Nucleus accumbens (tissue), 56 donors: ENCODE measurements at places on chromosomes 13 and 19.

DNA sequence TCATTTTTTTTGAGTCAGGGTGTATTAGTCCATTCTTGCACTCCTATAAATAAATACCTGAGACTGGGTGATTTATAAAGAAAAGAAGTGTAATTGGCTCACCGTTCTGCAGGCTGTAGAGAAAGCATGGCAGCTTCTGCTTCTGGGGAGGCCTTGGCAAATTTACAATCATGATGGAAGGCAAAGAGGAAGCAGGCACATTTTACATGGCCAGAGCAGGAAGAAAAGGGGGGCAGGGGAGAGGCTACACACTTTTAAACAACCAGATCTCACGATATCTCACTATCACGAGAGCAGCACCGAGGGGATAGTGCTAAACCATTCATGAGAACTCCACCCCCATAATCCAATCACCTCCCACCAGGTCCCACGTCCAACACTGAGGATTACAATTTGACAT is 44.5 kb upstream of the MIR17HG start:
- no peak for DNase-seq

DNA sequence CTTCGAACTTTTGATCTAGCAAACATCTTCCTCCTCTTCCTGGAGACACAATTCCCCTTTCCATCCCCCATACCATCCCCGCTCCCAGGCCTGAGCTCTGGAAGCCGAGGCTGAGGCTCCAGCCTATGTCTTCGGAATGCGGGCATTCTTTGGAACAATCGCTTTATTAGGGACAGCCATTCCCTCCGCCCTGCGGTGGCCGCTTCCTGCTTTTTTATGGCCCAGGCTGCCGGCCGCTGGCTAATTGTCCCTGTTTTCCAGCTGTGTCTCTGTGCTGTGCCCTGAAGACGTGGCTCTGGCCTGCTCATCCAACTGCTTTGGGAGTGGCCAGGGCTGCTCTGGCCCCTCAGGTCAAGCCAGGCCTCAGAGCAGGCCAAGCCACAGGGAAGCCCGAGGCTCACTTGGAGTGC is 2.1 kb upstream of the CDX2 start:
- no peak for DNase-seq

DNA sequence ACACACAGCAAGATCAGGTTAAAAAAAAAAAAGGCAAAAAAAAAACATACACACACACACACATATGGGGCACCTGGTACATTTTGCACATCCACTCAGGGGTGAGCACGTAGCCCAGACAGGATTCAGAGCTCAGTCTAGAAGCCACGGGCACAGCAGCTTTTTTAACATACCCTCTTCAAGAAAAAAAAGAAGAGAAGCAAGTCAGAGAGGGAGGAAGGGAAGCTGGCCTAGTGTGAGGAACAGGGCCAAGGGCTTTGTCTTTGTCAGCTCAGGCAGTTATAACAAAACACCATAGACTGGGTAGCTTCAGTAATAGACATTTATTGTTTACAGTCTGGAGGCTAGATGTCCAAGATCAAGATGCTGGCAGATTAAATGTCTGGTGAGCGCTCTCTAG is 2.3 kb upstream of the TPM4 start:
- no peak for DNase-seq

DNA sequence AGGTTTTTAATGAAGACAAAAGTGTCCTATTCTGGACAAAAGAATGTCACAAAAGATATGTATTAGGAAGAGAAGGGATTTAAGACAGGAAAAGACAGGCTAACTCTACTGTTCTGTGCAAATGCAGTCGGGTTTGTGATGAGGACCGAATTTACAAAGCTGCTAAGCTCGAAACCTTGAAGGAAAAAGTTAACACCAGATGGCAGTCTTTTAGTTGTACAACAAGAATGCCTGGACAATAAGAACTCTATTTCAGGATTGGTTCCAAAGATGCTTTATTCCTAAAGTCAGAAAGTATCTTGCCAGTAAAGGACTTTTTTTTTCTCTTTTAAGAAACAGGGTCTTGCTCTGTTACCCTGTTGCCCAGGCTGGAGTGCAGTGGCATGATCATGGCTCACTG is 51.1 kb downstream of the HS6ST3 start:
- DNase-seq: no peak

DNA sequence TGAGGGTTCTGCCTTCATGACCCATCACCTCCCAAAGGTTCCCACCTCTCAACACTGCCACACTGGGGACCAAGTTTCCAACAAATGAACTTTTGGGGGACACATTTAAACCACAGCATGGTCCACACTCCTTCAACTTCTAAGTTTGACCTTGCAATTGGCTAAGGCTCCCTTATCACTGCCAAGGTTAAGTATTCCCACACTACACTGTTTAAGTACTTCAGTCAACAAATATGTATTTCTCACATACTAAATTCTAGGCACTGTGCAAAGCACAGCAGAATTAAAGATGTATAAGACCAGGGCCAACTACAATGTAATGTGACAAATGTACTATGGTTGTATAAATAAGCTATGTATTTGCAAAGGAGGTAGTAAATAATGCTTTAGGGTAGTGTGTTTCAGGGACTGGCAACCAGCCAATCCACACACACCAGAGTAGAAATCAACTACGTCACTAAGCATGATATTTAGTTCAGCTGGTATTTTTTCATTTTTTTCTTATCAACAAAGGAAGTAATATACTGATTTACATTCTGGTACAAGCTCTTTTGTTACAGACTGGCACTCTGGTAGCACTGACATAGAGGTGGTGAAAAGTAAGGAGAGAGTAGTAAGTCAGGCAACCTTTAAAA is 12.2 kb downstream of the NUFIP1 start:
- no peak for DNase-seq

GRCh38 chr19:38733493-38734175 is 10.6 kb downstream of the CAPN12 start:
- no peak for DNase-seq

DNA sequence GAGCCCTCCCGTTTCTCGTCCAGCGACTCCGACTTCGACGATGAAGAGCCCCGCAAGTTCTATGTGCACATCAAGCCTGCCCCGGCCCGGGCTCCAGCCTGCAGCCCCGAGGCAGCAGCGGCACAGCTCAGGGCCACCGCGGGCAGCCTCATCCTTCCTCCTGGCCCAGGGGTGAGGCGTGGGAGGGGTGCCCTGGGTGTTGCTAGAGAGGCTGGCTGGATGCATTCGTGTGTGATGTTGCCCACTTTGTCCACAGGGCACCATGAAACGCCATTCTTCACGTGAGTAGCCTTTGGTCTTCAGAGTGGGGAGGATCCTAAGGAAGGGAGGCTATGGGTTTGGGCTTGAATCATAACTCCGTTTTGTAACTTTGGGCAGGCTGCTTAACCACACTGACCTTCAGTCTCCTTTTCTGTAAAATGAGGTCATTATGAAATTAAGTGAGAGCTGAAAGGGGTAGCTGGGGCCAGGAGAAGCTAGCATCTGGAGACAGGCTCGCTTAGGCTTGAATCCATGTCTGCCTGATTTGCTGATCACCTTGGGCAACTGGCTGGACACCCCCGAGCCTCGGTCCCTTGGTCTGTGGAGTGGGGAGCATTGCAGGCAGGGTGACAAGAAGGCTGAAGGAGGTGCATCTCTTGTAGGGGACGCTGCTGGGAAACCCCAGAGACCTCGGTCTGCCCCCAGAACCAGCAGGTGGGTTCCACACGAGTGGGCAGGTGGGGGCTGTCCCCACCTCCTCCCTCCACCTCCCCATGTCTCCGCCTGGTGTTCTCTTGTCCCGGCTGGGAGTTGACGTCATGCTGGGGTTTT is 18.7 kb upstream of the B3GNT3 start:
- DNase-seq: no peak

GRCh38 chr19:10876459-10877240 is 5.3 kb downstream of the CARM1 start:
- DNase-seq: peak; percentile 26

DNA sequence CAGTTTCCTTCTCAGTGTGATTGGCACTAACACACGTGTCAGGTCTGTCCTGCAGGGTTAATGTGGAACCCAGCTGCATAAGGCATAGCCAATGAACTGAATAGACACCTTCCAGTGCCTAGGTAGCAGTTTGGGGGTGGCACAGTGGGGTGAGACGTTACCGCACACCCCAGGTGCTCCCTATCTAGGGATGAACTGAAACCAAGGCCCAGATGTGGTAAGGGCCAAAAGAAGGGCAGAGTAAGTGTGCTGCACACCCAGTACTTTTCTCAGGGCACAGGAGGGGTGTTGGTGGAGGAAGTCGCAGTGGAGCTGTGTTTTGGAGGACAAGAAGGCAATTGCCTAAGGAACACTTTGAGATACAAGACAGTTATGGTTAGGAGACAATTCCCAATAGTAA is 317.9 kb upstream of the TSHZ3 start:
- no peak for DNase-seq

GRCh38 chr19:16078759-16079707 is 2.7 kb downstream of the TPM4 start:
- DNase-seq: no peak

GRCh38 chr13:66558506-66558905 is 671.6 kb downstream of the PCDH9 start:
- no peak for DNase-seq

GRCh38 chr13:113001241-113002140 is 32.5 kb downstream of the MCF2L start:
- DNase-seq: peak; percentile 68

DNA sequence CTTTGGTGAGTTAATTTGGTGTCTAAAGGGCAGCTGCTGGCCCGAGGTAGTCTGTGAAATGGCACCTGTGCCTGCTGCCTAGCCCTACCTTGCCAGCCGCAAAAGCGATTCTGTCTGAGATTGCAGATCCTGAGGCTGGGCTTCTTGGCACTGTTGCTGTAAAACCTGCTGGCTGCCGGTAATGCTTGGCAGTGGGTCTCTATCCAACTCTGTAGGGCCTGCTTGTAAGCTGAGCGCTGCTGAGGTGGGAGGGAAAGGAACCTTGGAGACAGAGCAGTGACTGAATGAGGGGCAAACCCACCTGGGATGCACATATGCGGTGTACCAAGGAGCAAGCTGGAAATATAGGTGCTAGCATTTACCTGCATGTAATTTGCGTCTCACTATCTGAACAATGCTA is 11.7 kb downstream of the LCP1 start:
- no peak for DNase-seq

GRCh38 chr19:737591-738093 is 13.3 kb upstream of the MISP start:
- DNase-seq: no peak

DNA sequence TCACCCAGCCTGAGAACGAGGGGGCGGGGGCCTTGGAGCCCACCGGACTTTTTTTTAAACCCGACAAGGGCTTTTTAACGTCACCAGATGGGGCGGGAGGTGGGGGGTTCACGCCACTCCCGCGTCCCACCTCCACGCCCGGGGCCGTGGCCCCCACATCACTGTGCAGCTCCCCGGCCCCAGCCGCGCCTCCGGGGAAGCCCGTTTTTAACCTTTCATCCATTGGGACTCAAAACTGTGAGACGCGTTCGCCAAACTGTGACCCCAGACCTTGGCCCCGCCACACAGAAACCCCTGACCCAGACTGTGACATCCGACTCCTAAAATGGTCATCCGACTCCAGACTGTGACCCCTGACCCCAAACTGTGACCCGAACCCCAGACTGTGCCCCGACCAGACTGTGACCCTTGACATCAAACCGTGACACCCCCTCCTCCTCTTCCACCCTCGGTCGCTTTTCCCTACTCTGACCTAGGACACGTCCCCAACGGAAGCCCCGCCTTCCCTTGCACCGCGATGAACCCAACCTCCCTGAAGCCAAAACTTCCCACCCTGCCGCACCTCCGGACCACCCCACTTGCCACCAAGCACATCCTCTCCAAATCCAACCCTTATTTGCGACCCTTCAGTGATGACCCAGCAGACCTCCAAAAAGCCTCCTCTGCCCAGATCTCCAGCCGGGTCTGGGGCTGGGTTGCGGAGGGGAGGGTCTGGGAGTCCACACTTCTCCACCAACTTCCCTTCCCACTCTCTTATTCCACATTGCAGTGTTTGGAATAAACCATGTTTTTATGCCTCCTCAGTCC is 1.5 kb upstream of the GRWD1 start:
- no peak for DNase-seq
